Nucleus accumbens (tissue), 56 donors: ENCODE measurements at places on chromosomes 2 and 18.

- no peak for DNase-seq
These were observed 365.9 kb upstream of the TRIB2 start for GRCh38 chr2:12350821-12351220.

DNA sequence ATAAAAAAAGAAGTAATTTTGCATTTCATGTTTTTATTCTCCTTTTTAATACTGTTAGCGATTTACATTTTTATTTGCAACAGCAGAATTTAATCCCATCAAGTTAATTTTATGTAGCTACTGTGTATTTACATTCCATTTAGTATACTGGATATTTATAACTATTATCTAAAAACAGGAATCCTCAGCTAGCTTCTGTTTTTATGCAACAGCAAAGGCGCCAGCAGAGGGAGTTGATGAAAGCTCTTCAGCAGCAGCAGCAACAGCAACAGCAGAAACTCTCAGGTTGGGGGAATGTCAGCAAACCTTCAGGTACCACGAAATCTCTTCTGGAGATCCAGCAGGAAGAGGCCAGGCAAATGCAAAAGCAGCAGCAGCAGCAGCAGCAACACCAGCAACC lies 26.2 kb upstream of the SNORC start:
- no peak for DNase-seq

DNA sequence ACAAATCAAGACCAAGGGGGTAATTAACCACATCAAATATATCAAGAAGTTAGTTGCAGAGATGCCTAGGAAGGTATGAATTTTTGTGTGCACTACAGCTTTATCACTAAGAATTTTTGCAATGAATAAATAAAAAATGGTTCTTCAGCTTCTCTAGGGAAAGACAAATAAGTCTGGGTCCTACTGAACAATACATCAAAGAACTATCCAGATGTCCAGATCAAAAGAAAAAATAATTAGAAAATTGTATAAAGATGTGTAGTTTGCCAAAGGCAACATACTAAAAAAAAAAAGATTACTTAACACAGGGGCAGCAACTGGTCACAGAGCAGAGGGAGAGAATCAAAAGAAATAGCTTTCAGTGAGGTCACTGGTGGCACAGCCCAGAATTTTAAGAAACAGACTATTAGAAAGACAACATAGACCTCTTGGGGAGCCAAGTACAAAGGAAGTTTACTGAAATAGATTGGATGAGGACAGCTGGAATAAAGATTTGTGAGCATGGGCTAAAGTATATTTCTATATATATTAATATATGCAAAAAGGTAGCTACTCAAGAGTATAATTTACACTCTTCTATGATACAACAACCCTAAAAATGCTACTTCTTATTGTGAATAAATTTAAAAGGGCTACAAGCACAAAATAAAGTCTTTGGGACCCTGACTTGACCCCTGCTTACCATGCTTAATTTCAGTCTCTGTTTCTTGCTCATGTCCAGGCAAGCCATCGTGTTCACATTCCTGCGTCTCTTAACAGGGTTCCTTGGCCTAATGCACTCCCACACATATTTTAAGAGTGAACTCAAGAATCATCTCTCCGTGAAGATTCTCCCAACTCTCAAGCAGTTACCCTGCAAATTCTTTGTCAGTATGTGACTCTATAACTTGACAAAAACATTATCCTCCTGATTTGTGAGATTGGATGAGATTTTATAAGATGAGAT lies 99.0 kb upstream of the GRB14 start:
- DNase-seq: no peak

GRCh38 chr2:216992056-216992675 lies 132.3 kb upstream of the TNP1 start:
- no peak for DNase-seq

DNA sequence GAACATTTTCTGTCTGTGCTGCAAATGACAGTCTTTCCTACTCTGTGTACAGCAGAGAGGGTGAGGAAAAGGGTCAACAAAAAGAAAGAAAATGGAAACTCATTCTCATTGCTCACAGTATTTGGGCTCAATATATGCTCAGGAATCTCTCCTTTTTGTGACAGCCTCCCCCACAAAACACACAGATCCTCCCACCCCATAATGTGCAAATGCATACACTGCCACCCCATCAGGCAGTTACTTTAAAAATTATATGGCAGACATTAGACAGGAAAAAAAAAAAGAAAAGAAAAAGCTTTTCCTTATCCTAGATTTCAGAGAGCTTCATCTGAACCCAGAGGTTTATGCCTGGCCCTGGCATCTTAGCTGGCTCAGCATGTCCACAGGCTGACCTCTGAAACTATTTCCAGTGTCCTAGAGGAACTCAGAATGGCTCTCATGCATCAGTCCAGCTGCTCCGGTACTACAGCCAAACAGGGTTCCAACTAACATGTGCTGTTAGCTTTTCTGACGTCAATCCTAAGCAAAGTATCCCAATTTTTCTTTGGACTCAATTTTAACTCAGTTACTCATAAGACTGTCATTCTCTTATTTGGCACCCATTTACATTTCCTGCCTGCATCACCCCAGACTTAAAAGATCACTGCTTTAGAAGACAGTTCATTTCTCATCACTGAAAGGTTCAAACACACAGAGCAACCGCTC lies 105.9 kb downstream of the RBMS1 start:
- DNase-seq: no peak

- DNase-seq: peak; percentile 24
These were observed 114.6 kb downstream of the MYO5B start for GRCh38 chr18:50080316-50080715.

GRCh38 chr2:227214622-227215041 lies 50.2 kb downstream of the COL4A3 start:
- DNase-seq: no peak

GRCh38 chr2:28166956-28167355 lies 225.7 kb upstream of the FOSL2 start:
- no peak for DNase-seq

DNA sequence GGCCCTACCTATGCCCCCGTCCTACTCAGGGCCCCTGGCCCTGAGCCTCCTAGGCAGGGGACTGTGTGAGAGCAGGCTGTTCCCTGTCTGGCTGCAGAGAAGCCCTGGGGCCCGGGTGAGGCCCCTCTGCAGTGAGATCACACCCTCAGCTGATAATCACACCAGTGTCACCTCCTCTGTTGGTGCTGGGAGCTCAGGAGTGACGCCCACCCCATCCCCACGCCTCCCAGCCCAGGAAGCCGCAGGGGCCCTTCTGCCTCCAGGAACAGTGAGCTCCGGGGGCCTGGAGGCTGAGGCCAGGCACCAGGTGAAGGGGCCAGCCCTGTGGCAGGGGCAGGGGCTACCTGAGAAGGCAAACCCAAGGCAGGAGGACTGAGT lies 20.0 kb downstream of the KCNIP3 start:
- no peak for DNase-seq

DNA sequence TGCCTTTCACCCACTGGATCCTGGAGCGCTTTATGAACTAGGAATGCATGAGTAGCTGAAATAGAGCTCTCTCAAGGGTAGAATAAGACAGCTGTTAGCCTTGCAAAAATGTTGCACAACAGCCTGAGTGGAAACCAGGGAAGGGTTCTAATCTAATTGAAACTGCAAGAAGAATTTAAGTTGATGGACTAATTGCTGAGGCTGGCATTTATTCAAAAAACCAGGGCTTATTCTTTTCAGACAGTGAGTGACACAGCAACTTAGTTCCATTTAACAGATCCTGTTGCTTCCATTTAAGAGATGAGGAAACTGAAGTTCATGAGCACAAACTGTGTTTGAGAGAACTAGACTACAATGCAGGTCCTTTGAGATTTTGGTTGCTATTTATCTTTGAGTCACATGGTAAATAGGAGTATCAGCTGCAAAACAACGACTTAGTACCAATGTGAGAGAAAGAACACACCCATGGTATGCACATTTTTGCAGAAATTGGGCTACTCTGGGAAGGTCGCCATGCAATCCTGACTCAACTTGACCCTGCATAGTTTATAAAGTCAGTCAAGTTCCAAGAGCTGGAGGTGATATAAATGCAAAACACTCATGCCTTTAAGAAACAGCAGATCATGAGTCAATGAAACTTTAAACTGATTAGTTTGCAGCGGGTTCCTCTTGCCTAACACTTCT lies 76.4 kb upstream of the PARD3B start:
- no peak for DNase-seq

- no peak for DNase-seq
These were observed 28.0 kb downstream of the SULT1C2 start for GRCh38 chr2:108316461-108317258.

GRCh38 chr2:191537921-191538320 lies 140.0 kb upstream of the NABP1 start:
- DNase-seq: no peak

- DNase-seq: no peak
These were observed 116.2 kb downstream of the RIF1 start for GRCh38 chr2:151525821-151526373.

DNA sequence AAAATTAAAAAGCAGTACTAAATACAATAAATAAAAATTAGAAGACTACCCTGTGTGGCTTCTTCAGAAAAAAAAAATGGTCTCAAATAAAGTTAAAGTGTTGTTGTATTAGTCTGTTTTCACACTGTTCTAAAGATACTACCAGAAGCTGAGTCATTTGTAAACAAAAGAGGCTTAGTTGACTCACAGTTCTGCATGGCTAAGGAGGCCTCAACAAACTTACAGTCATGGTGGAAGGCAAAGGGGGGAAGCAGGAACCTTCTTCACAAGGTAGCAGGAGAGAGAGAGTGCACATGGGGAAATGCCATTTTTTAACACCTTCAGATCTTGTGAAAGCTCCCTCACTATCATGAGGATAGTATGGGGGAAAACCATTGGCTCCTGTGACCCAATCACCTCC lies 612.8 kb downstream of the RNF144A start:
- DNase-seq: no peak

DNA sequence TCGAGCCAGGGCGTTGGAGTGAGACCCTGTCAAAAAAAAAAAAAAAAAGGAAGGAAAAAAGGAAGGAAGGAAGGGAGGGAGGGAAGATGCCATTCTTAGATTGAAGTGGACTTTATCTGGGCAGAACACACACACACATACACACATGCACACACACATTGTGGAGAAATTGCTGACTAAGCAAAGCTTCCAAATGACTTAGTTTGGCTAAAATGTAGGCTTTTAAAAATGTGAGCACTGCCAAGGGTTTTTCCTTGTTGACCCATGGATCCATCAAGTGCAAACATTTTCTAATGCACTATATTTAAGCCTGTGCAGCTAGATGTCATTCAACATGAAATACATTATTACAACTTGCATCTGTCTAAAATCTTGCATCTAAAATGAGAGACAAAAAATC lies 564 bp upstream of the TTR start:
- DNase-seq: no peak

DNA sequence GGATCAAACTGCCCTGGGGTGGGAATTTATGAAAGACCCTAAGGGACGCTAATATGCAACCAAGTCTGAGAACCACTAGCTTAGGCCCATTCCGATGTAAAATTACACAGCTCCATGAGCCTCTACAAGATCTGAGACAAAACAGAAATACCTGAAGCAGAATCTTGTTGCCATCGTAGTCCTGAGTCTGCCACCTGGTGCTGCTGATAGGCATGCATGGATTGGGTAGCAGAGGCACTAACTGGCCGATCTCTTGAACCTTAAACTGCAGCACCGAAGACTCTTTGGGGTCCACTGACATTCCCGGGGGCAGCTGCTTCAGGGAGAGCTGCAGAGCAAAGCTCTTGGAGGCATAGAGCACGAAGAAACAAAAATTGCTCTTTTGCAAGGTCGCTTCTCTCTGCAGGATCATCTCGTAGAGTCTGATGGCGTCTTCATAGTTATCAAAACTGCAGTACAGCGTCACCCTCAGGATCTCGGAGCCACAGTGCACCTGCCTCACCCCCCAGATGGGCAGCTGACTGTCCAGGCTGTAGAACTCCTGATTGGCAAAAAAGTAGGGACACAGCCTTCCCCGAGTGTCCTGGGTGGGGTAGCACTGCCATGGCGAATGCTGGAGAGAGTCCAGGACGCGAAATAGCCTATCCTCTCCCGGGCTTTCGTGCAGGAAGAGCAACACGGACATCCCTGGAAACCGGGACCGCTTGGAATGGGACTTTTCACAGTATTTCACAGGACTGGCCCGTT lies 848 bp downstream of the FAM124B start:
- no peak for DNase-seq

DNA sequence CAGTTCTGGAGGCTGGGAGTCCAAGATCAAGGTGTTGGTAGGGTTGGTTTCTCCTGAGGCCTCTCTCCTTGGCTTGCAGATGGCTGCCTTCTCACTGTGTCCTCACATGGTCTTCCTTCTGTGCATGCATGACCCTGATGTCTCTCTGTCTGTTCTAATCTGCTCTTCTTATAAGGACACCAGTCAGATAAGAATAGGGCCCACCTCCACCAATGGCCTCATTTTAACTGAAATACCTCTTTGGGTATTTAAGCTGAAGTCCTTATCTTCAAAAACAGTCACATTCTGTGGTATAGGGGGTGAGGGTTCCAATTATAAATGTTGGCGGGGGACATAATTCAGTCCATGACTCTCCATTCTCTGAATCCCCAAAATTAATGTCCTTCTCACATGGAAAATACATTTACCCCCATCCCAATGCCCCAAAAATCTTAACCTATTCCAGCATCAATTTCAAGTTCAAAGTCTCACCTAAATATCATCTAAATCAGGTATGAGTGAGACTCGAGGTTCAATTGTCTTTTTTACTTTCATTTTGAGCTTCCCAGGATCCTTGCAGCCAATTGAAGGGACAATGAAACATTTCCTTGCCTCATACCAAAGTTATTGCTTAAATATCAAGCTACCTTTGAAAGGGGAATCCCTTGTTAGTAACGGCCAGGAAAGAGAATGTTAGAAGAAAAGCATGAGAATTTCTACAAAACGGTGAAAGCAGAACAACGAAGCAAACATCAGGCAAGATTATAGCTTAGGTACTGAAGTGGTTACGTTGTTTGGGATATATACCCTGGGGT lies 20.6 kb upstream of the CNOT11 start:
- no peak for DNase-seq

GRCh38 chr2:47223980-47224379 lies 68.9 kb upstream of the STPG4 start:
- no peak for DNase-seq

DNA sequence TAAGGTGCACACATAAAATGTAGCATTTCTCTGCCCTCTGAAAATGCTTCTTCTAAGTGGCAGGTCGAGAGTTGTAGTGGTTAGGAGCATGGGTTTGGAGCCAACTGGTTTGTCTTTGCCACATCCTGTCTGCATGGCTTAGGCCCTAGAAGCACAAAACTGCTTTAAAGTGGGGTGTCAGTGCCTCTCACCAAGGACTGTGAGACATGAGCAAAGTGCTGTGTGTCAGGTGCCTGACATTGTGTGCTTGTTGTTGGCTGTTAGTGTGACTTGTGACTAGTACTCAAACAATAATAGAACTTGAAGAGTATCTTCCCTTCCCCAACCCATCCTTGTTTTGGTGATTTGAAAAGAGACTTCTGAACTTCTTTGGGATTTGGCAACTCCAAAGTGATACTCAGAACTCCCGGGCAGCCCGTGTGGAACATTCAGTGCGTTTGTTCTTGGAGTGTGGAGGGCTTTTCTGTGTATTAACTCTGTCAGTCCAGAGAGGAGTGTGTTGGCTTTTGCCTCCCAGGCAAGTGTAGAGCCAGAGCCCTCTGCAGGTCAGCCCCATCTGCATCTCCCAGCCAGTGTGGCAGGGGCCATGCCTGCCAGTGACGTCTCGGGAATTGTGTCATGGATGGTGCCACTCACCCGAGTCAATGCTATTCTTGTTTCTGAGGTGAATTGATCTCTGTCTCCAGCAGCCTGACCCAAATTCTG lies 5.0 kb downstream of the MGAT5 start:
- DNase-seq: peak; percentile 37
